ENCODE measurements at places on chromosomes 11 and 22.

GRCh38 chr22:36369922-36370791 is 17.6 kb downstream of the MYH9 start:
- peak; percentile 44 for DNase-seq

DNA sequence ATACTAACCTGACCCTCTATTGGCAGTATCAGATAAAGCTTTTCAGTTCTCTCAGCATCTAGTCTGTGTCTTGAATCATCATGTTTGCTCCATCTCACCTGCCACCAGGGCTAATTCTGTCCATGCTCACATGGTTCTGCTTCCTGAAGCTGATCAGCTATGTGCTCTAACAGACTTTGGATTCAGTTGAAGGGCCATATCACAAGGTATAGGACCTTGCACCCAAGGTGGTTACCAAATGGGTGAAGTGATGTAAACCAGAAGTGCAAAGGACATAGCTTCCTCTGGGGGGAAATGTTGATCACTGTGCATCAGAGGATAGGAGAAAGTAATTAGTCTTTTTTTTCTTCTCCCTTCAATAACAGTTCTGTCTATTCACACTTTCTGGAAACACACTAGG is 417.0 kb upstream of the ANO5 start:
- DNase-seq = no peak

DNA sequence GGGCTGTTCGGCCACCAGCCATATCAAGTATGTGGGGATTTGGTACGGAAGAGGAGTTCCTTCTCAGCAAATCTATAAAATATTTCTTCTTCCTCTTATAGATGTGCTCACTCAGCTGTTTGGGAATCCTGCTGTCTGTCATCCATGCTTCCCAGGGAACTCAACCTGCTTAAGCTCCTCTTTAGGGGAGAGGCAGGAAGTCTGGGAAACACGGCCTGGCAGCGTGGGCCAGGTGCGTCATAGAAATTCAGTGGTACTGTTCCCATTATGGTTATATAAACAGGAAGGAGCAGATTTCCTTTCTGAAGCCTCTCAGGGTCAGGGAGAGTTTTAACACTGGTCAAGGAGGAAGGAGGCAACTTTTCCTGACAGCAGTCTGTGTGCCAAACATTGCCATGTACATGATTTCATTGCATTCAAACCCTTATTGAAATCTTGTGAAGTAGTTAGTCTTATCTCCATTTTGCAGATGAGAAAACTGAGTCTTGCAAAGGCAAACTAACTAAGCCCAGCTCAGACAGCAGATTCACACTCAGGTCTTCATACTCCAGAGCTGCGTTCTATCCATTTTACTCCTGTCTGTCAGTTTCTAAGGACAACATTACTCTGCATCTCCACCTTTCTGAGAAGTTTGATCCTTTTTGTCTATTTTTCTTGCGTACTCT is 35.4 kb upstream of the AMOTL1 start:
- DNase-seq = no peak

GRCh38 chr11:1782031-1782590 is 18.4 kb upstream of the CTSD start:
- DNase-seq = no peak

DNA sequence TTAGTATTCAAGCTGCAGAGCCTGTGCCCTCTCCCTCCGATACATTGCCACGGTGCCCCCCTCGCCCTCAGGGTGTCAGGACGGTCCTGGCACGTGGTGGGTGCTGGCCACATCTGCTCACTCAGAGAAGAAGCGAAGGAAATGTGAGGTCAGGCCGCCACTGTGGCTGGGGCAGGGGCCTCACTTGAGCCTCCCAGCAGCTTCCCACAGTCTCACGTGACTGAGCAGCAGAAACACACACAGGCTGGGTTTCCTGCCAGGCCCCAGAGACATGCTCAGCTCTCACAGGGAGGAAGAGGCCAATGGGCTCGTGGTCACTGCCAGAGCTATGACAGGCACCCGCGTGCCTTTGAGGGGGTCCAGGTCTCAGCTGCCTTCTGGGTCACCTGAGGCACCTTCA is 37.9 kb upstream of the PRR5 start:
- no peak for DNase-seq

GRCh38 chr11:132347156-132348090 is 977.0 kb downstream of the NTM start:
- no peak for DNase-seq

DNA sequence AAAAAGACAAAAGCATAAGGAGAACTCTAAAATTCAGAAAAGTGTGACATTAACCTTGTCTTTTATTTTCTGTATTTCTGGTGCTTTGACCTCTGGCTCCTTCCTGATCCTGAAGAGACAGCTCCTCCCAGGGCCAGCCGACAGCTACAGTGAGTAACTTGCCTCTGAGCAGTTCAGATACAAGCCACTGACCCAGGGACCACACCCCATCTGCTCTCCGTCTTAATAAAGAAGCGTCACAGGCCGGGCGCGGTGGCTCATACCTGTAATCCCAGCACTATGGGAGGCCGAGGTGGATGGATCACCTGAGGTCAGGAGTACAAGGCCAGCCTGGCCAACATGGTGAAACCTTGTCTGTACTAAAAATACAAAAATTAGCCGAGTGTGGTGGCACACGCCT is 6.5 kb downstream of the MLC1 start:
- no peak for DNase-seq

DNA sequence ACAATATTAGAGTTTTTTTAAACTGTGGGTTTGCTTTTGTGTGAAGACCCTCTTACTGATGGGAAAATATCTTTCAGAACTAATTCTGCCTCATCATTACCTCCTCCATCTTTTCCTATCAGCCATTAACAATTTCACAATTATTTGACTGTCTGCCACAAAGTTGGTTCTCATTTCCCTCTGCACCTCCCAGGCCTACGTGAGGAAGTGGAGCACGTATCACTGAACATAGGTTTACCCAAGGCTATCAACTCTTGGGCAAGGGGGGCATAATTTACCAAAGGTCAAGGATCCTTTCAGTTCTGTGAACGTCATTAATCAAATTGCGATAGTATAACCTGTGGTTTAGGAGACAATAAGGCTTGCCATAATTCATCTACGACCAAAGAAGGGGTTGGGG is 60.0 kb downstream of the LIF start:
- no peak for DNase-seq

DNA sequence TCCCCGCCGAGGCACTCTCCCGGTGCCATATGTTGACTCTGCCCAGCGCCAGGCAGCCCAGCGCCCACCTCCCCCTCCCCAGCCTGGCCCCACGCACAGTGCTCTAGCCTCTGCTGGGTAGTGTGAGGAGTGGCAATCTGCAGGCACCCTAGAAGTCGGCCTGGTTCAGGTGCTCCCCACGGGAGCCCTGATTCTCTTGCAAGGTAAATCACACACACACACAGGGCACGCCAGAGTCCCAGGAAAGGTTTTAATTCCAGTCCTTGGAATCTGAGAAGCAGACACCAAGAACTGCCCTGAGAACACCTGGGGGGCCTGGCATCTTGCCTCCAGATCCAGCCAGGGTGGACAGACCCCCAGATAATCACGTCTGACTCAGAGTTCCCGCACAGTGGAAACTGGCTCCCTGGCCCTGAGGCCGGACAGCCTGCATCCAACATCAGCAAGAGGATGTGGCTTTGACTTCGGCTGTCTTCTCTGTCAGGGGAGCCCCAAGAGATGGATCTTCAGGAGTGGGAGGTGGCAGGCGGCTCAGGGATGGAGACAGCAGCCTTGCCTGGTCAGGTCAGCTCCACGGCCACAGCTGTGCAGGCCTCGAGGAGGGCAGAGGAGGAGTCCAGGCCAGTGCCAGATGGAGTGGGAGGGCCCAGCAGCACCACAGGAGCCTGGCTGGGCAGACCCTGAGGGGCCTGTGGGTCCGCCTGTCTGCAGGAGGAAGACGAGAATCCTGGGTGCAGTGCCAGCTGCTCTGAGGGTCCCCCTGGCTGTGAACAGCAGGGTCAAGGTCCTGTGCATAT is 1.1 kb upstream of the RIN1 start:
- DNase-seq = no peak

GRCh38 chr11:131163613-131164012 is 206.8 kb upstream of the NTM start:
- DNase-seq = no peak

DNA sequence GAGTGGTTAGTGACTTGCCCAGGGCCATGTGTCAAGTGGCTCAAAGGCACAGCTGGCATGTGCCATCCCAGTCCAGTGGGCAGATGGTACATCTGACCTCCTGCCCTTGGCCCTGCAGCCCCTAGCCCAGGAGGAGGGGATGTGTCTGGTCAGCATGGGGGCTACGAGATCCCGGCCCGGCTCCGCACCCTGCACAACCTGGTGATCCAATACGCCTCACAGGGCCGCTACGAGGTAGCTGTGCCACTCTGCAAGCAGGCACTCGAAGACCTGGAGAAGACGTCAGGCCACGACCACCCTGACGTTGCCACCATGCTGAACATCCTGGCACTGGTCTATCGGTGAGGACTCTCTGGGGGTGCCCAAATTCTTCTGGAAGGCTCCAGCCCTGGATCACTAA is 5.7 kb upstream of the RAB1B start:
- no peak for DNase-seq

DNA sequence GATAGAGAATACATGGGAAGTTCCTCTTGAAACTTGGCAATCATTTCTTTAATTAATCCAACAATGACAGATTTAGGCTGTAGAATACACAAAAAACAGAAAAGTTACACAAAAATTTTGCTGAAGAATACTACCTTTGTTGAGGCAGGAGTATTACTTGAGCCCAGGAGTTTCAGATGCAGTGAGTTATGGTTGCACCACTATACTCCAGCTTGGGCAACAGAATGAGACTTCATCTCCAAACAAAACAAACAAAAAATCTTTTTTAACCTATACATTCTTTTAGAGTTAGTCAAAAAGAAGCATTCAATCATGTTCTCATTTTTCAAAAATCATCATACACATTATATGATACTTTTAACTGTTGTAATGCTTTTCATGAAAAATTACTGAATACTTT is 22.1 kb downstream of the UEVLD start:
- DNase-seq = no peak

- DNase-seq = no peak
Measured at GRCh38 chr11:61923166-61924063, 6.0 kb upstream of the RAB3IL1 start.

DNA sequence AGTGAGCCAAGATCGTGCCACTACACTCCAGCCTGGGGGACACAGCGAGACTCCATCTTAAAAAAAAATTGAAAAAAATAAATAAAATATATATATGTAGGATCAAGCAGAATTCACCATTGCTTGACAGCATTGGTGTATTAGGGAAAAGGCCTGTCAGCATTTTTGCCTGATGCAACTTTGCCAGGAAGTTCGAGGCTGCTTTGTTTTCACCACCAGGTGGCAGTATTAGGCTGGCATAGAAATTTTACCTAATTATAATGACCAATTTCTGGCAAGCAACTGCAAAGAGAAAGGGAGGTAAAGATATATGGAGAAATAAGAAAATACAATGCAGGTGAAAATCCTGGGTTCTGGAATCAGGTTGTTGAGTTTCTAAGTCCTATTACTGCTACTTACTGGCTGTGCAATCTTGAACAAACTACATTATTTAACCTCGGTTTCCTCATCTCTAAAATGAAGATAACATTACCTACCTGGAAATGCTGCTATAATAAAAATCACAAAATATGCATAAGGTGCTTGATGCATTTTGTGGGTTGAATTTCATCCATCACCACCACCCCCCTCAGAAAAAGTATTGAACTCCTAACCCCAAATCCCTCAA is 24.7 kb downstream of the LAYN start:
- peak; percentile 64 for DNase-seq

DNA sequence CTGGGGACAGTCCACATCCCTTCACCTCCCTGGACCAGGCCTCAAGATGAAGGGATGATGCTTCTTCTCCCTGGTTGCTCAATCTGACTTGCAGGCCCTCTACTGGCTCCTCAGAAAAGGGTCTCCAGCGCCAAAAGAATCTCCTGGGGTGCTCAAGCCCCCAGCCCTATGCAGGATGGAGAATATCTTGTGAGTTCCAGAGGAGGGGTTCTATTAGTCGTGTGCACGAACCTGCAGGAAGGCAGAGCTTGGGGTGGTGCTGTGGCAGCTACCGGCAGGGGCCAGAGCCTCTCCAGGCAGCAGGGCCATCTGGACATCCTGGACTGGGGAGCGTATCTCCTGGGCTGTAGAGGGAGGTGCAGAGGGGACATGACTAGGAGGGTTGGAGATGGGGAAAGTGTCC is 1339.5 kb downstream of the BRD1 start:
- no peak for DNase-seq

DNA sequence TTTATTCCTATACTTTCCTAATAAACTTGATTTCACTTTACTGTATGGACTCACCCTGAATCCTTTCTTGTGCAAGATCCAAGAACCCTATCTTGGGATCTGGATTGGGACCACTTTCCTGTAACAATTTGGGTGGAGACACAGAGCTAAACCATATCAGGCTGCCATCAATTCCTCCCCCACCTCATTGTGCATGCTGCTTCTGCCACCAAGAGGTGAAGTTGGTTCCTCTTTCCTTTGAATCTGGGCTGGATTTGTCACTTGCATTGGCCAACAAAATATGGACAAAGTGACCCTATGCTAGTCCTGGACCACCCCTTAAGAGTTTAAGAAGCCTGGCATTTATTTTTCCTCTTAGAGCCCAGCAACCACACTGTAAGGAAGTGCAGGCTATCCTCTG is 39.4 kb upstream of the CEP295 start:
- no peak for DNase-seq

- DNase-seq = no peak
Measured at GRCh38 chr11:123188508-123189165, 6.4 kb downstream of the CLMP start.

DNA sequence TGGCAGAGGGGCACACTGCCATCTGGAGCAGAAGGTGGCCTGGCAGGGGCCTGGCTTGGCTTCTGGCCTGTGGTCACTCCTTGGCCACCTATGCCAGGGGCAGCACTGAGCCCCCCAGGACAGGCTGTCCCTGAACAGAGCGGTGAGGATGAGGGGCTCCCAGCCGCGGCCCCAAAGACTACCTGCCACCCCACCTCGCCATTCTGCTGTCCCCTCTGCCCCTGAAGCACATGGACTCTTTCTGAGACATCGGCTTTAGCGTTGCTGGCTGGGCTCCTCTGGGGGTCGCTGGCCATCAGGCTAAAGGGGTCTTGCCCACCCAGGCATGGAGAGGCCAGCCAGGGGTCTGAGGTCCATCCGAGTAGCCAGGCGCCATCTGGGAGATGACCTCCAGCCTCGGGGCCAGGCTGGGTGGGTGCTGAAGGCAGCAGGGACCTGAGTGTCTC is 87.8 kb downstream of the WNT7B start:
- no peak for DNase-seq

DNA sequence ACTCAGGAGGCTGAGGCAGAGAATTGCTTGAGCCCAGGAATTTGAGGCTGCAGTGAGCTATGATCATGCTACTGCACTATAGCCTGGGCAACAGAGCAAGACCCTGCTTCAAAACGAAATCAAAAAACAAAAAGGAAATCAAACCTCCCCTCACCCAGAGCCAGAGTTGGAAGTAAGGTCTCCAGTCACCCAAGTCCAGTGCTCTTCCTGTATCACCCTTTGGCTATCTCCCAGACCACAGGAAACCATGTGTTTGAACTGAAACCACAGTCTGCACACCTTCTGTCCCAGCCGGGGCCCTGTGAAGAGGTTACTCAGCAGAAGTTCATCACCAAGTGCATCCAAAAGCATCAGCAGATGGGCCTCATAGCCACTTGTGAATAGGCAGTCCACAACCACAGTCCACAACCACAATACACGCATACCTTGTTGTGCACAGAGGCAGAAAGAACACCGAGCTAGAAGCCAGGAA is 4.6 kb downstream of the MYH9 start:
- DNase-seq = no peak

GRCh38 chr11:59429924-59430516 is 3.8 kb upstream of the OR5A2 start:
- peak; percentile 63 for DNase-seq
